Activated naive CD4-positive, alpha-beta T cell treated with Interleukin-2 at 50 U/mL for 16 hours (primary cell): ENCODE measurements at places on chromosomes 1 and 21.

DNA sequence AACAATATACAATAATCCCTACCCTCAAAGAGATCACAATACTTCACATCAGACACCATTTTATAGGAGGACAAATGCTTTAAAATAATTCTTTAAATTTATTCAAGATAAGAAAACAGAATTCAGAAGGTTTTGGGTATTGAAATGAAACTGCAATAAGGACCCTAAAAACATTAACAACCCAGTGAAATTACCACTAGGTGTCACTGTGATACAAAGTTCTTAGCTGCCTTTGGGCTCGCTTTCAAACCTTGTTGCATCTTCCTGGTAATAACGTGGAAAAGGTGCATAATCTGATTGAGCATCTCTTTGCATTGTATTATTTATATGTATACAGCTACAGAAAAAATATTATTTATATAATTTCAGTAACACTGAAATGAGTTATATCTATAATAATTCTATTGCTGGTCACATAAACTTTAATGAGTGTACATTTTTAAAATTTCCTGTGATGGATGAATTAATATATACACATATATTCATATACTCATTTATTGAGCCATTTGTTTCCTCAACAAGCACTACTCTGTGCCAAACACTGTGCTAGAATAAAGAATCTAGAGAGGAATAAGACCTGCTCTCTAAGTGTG, 185.2 kb downstream of the FAF1 start:
- no peak for DNase-seq

DNA sequence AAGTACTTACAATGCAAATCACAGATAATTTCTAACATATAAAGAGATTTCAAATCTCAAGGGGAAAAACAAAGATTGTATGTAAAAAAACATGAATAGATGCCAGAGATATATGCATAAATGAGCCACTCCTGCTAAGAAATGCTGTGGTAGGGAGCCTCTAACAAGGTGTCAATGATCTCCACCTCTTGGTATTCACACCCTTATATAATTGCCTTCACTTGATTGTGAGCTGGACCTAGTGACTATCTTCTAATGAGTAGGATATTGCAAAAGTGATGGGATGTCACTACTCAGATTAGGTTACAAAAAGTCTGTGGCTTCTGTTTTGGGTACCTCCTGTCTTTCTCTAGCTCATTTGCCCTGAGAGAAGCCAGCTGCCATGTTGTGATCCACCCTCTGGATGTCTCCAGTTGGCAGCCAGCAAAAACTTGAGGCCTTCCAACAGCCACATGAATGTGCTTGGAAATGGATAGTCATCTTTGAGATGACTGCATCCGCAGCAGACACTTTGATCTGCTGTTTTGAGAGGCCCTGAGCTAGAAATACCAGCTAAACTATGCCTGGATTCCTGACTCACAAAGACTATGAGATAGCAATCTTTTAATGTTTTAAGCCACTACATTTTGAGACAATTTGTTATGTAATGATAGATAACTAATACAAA, 196.1 kb upstream of the FGGY start:
- DNase-seq, result no peak

GRCh38 chr1:54970901-54971300, 9.5 kb upstream of the TMEM61 start:
- DNase-seq, result no peak

GRCh38 chr21:33761441-33762036, 119.2 kb downstream of the ITSN1 start:
- no peak for DNase-seq

DNA sequence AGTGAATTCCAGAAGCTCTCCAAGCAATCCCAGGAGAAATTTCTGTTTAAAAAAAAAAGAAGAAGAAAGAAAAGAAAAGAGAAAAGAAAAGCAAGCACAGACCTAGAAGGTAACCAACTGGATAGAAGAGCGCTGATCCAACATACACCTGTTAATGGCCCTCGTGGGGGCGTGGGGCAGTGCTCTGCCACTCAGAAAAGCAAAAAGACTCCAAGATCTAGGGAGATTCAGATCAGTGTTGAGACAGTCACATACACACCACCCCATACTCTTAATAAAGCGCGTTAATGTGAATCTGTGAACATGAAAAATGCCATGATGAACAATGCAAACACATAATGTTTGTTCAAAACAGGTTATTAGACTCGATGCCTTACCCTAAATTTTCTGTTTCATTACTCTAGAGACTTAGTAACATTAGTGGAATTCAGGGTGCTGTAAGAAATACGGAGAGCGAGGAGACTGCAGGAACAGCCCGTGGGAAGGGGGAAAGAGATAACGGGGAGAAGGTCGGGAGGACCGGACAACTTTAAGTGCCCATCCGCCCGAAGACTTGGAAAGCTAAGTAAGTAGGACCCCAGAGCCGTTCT, 406 bp downstream of the NME7 start:
- no peak for DNase-seq
